Effector CD4-positive, alpha-beta T cell (primary cell): ENCODE measurements at places on chromosomes 3 and 15.
A peak's percentile ranks its signal among the peaks of the same experiment; 100 is the strongest.

- no peak for DNase-seq
Measured at GRCh38 chr3:183815563-183815940, 9.8 kb downstream of the MAP6D1 start.

GRCh38 chr3:4834403-4834866 lies 144.8 kb upstream of the BHLHE40 start:
- DNase-seq = peak; percentile 57

GRCh38 chr3:126184465-126185000 lies 4.1 kb upstream of the ALDH1L1 start:
- DNase-seq = no peak

DNA sequence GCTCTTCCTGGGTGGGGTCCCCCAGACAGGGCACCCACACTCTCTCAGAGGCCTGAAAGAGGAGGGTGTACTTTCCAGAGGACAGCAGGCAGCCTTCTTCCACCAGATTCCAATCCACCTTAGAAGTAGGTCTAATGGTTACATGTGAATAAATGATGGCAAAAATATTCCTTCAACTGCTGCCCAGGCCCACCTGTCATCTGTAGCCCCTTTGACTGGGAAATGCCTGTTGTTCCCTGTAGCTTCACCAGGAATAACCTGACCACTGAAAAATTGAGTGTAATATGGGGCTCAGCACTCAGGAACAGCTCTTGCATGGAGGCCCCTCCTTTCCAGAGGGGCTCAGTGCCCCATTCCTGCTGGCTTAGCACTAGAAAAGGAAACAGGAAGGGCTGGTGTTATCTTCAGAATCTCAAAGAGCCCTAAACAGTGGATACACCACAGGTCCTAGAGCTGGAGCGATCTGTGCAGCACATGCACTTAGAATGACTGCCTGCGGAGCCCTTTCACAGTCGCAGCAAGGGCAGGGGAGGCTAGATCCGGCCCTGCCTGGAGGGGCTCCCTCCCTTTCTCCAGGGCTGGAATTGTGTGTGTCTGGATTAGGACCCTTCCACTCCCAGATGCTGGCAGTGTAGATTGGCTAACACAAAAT lies 32.1 kb downstream of the SLC22A14 start:
- no peak for DNase-seq

- no peak for DNase-seq
Measured at GRCh38 chr15:75565062-75565970, 13.8 kb downstream of the PTPN9 start.

- DNase-seq = no peak
Measured at GRCh38 chr15:81942655-81943195, 103.1 kb downstream of the MEX3B start.

GRCh38 chr3:135989242-135989641 lies 23.7 kb downstream of the PPP2R3A start:
- no peak for DNase-seq
